ENCODE measurements at places on chromosomes 5 and 9.

- no peak for DNase-seq
These were observed 220.0 kb downstream of the SNCAIP start for GRCh38 chr5:122532035-122532434.

- DNase-seq: no peak
These were observed 47.3 kb upstream of the CD180 start for GRCh38 chr5:67243944-67244343.

GRCh38 chr9:134412298-134412711 lies 86.0 kb downstream of the RXRA start:
- DNase-seq: peak; percentile 72

DNA sequence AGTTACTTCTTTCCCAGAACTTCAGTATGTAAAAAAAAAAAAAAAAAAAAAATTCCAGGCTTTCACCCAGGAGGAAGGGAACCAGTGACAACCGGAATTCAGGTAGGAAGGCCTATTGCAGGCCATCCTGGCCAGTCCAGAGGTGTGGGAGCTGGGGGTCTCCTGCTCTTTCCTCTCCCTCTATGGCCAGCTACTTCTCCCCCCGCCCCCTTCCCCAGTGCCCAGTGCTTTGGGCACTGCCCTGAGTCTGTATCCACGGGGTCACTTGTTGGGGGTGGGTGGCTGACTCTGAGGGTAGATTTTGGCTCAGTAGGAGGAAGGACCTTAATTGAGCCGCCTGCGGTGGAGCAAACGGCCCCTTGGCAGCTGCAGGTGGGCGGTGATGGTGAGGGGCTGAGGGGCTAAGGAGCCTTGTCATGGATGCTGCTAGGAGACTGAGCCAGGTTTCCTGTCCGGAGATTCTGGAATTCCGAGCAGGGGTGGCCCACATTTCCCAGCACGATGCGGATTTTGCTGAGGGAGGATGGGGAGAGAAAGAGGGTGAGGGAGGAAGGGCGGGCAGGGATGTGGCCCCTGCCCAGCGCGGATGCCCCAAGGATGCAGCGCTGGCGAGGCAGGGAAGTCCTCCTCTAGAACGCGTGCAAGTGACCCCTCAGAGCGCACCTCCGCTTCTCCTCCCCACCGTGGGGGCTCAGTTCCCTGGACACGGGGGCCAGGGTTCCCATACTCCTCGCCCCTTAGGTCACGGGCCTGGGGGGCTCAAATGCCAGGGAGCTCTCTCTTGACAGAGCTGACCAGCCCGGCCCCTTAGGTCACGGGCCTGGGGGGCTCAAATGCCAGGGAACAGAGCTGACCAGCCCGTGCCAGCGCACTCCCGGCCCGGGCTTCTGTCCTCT lies 1.2 kb upstream of the PHF2 start:
- DNase-seq: no peak

DNA sequence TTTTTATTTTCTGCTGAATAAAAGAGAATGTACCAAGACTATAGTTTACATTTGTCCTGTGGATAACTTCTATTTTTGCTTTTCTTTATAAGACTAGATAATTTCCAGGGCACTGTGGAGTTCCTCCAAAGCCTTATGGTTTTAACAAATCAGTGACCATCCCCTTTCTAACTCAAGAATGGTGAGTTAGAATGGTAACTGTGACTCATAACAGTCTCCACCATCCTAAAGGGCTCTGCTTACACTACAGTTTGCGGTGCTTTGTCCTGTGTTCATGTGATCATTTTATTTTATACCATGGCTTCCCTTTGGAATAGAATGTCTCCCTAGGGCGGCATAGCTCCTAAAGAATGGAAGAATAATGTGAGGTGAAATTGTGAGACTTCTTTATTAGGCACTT lies 30.2 kb downstream of the WDR36 start:
- DNase-seq: no peak

DNA sequence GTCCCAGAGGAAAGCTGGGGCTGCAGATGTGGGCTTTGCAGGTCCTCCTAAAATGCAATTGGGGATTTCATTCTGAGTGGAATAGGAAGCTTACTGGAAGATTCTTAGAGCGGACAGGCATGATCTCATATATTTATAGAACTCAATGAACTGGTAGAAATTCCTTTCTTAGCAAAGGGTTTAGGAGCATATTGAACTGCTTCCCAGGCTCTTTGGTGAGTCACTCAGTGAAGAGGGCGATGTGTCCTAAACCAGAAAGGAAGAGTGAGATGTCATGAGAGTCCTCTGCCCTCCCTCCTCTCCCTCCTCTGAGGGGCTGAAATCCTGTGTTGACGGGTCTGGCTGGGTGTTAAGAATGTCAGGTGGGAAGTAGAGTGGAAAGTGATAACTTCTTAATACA lies 26.3 kb upstream of the SEMA6A start:
- DNase-seq: no peak

- no peak for DNase-seq
These were observed 7.1 kb downstream of the NEK6 start for GRCh38 chr9:124264823-124265233.

- no peak for DNase-seq
These were observed 278.9 kb downstream of the GADD45G start for GRCh38 chr9:89883401-89884341.

- no peak for DNase-seq
These were observed 176.4 kb upstream of the MRPS30 start for GRCh38 chr5:44632344-44632743.

DNA sequence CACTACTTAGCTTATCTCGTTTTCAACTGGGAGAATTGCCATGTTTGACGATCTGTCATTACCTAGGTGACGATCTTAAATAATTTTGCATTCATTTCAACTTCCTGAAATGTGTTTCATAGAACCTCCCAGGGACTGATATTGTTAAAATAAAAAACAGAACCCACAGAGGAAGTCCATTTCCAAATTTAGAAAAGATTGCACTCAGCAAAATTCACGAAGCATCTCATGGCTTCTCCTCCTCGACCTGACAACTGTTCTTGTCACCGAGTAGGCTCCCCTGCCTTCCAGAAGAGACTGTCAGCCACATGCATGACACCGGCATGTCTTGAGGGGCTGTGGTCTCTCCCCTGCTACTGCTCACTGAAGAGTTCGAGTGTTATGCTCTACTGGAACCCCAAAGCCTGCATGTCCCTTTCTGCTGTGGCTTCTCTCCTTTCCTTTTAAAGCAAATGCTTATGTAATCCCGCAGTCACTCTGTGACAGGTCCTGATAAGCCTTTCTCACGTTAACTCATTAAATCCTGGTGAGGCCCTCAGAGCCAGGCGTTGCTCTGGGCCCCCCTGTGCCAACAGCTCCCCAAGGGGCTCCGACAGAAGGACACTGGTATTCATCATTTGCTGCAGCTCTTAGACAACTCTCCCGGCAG lies 26.8 kb upstream of the ANKRD33B start:
- DNase-seq: no peak

DNA sequence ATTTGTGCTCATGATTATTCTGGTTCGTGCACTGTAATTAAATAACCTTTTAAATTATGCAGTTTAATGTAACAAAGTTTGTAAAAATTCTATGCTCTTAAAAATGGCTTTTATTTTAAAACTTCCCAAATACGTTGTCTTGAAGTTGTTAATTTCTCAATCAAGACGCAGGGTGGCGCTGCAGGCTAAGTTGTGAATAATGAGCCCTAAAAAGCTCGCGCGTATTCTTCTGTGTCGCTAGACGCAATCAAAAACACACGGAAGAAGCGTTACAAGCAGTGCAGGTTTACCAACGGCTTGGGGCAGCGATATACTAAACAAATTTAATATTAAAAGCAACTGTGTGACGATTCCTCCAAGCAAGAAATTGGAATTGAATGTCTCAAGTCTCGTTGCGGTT lies at the start of gene PCDHB4:
Gene PCDHB4, plus strand, starts transcription at position 256 of the 400 bp plus-strand sequence. CDS start 181 bp downstream, outside the sequence.
- no peak for DNase-seq

DNA sequence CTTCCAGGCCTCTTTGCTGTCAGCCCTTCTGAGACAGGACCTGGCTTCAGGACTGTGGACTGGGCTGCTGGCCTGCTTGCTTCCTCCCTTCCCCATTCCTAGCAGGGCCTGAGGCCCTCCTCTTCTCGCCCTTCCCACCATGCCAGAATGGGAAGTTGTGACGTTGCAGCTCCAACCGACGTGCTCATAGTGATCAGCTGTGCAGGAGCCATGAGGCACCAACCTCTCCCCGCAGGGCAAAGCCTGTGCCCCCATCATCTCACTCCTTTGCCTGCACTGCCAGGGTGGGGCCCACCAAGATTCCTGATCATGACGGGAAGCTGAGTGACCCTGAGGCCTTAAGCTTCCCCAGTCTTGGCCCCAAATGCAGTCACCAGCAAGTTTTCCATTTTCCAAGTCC lies 45.1 kb upstream of the GARNL3 start:
- DNase-seq: no peak

GRCh38 chr5:50878470-50878869 lies 212.0 kb downstream of the PARP8 start:
- no peak for DNase-seq

GRCh38 chr5:38240212-38240611 lies 18.1 kb upstream of the EGFLAM start:
- no peak for DNase-seq

DNA sequence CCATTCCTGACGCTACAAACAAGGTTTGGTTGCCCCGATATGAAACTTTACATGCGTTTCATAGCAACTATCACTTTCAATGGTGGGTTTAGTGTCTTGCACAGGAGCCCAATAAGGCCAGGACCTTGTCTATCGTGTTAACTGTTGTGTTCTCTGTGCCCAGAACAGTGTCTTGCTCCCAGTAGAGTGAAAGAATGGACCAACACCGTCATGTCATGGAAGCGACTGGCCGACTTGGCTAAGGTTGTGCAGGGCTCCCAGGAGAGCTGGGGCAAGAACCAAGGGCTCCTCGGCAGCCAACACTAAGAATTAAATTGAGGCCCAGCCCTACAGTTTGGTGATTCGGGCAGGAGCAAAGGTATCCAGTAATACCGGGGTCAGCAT lies 498 bp upstream of the ARHGEF37 start:
- DNase-seq: no peak

DNA sequence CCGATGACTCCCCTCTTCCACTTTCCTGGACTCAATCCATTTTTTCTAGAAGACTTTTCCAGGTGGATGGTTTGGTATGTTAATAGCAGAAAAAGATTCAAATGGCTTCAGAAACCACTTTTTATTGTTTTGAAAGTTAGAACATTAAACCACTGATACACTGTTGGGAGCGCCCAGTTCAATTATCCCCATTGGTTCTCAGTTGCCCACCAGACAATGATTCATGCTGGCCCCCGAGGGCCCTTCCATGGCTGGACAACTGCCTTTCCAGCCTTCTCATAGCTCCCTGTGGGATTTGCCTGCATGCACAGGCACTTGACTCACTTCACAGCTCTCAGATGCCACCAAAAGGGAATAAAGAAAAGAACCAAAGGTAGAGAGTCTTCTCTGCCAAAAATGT lies 21.3 kb upstream of the ANKRD34B start:
- no peak for DNase-seq

DNA sequence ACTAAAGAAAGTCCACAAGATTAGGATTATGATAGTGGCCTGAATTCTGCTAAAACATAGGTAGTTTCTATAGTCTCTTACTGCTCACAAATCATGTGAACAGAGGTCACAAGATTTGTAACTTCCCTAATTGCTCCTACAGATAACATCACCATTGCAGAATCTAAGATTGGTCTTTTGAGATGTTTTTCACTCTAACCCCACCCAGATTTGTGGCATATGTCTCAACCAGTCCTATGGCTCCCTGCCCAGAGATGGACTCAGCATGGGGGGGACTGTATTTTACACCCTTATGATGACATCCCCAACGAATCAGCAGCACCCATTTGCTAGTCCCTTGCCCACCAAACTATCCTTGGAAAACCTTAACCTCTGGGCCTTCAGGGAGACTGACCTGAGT lies 1046.2 kb downstream of the CDH12 start:
- DNase-seq: no peak

GRCh38 chr9:121930956-121931355 lies 162.2 kb downstream of the TTLL11 start:
- no peak for DNase-seq

GRCh38 chr5:59554501-59554900 lies 339.0 kb downstream of the PDE4D start:
- no peak for DNase-seq

GRCh38 chr9:99296291-99296951 lies 74.3 kb downstream of the SEC61B start:
- no peak for DNase-seq

DNA sequence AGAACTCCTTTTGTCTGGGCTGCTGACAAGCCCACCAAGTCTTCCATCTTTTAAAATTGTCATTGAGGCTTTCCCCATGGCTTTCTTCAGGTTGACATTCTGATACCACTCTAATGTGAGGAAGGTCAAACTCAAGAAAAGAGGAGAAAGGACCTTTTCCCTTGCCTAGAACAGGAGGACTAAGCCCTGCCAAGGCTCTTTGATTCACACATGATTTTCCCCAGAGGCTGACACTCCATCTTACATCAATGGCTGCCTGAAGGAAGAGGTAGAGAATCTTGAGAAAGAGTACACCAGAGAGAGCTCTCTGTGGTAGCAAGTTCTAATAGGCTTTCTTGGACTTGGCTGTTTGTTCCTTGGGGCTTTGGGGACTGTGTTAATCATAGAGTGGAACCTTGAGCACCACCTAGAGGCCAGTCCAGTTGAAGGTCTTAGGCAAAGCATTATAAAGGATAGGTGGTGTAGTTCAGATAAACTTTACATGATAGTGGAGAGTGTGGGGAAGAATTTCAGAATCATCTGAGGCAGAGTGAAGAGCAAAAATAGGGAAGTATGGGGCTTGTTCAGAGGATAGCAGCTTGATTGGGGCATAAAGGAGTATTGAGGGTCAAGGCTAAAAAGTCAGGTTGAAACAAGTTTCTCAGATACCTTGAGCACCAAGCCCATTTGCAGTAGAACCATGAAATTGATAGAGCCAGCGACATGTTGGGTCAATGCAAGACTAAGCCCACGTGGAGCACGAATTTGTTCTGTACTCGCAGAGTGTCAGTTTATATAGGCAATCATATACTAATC lies 36.7 kb downstream of the NDFIP1 start:
- peak; percentile 72 for DNase-seq

DNA sequence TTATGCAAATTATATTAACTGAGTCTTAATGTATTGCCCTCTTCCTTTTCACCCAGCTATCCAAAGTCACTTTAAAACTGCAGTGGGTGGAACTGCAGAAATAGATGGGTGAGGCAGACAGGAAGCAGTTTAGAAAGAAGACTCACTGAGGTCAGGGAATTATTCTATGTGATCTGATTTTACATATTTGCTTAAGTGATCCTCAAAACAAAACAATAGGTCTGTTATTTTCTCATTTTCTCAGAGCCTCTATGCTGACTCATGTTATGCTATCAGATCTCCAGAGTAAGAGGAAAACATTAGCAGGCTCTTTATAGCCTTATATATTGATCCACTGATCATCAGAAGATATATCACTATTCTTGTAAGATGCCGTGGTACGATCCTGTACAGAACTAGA lies 63.5 kb downstream of the MRPS27 start:
- DNase-seq: no peak

Data from Caco-2 (cell line).